LoVo (cell line): ENCODE measurements at places on chromosomes 12 and 14.
A peak's percentile ranks its signal among the peaks of the same experiment; 100 is the strongest.

DNA sequence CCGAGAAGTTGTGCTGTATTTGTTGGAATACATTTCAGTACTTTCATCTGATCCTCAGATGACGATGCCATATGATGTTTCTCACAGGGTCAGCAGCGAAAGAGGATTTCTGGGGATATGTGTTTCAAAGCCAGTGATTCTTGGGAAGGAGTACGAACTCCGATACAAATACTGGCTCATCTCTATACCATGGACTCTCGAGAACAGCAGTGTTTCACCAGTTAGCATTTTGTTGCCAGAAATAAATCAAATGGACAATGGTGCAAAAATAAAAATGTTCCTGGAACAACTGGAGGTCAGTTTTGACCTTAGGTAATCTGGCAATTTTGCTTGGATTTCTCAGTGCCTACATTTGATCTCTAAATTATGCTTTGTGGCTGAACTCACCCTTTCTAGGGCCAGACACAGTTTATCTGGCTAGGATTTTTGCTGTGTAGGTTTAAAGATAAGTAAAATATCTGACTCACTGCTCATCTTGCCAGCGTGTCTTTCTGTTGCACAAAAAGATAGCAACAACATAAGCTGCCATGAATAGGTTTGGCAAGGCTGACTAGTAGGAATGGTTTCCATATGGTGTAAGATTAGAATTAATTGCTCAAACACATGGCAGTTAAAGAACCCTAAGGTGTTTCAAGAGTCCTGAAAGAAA, 11.0 kb upstream of the MGP start:
- DNase-seq: no peak

GRCh38 chr14:46344327-46344937, 307.1 kb downstream of the RPL10L start:
- DNase-seq: peak; percentile 18

- DNase-seq: no peak
Observed at GRCh38 chr12:46246021-46246700, 22.7 kb downstream of the SLC38A1 start.

GRCh38 chr14:91606851-91607250, 96.7 kb upstream of the PPP4R3A start:
- no peak for DNase-seq

DNA sequence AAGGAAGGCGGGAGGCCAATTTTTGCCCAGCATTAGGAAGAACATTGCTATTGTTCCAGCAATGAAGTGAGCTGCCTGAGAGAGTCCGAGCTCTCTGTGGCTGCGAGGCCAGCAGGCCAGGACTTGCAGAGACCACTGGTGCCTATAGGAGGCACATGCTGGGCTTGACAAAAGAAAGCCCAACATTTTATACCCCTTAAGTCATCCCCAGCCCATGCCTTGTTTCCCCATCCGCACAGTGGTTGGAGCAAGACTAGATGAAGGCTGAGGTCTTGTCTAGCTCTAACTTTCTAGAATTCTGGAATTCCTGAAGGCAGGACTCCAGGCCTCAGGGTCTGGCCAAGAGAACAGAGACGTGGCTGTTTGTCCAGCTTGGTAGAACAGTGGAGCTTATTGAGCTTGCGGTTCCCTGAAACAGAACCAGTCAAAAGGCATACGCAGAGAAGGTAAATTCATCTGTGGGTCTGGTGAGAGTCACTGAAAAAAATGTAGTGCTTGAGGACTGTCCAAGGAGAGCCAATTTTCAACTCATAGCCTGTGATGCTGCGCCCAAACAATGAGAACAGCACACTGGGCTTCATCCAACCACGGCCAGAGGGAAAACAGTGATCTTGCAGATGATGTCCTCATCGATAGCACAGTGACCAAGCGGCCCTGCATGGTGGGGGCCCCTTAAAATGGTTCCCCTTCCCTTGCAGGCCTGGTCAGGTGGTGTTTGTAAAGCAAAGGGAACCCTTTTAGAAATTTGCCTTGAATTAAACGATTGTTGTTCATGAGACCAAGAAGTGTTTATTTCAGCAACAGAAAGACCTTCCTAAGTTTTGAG, 27.1 kb upstream of the COL2A1 start:
- DNase-seq: no peak

DNA sequence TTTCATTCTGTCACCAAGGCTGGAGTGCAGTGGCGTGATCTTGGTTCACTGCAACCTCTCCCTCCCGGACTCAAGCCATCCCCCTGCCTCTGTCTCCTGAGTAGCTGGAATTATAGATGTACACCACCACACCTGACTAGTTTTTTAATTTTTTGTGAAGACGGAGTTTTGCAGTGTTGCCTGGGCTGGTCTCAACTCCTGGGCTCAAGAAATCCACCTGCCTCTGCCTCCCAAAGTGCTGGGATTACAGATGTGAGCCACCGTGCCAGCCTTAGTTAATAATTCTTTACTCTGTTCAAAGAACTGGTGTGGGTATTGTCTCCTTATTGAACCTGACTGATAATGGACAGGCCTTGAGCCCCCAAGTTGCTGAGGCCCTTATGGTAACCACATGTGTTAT, 10.4 kb upstream of the KRT7 start:
- DNase-seq: no peak

DNA sequence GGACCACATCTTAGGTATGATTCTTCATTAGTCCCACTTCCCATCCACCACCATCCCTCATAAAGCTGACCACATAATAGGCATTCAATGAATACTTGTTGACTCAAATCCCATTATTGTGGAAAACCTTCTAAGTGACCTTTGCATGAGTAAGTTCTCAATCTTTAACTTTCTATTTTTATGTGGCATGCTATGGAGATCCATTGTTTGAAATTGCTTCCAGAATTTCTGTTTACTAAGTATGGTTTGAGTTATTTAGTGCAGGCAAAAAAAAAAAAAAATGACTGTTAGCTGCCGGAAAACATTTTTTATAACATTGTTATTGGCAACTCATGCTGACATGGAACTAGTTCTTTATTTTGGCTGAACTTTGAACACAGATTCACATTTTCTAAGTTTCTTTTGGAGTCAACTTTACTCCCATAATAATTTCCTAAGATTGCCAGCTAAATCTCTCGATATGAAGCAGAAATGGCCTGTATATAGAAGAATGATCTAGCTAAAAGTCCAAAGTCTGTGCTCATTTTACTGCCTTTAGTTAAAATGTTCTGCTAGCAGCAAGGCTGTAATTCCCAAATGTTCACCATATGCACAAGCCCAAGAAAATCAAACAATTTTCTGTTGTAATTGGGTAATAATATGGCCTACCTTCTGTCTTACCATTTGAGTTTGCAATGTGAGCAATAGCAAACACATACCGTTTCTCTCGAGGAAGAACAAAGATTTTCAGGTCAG, 77.9 kb downstream of the PTGER2 start:
- DNase-seq: peak; percentile 29

DNA sequence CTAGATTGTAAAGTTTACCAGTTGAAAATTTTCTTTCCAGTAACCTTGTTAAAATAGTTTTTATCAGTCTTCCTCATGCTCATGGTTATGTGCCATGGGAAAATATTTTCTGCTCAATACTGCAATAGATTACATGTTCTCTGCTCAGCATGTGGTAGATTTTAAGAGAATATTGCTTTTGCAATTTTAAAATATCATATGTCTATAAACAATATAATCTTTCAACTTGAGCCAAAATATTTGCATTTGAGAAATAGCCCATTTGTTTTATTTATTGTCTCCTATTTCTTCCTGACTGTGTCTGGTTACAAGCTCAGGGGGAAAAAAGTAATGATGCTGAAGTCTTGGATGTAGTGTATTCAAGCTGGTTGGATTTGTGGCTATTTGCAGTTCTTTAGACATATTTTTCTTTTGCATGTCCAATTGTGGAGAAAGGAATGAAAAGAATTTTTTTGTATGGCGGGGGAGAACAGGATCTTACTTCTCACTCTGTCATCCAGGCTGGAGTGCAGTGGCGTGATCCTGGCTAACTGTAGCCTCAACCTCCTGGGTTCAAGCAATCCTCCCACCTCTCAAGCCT, 342.6 kb upstream of the NAV3 start:
- DNase-seq: no peak

DNA sequence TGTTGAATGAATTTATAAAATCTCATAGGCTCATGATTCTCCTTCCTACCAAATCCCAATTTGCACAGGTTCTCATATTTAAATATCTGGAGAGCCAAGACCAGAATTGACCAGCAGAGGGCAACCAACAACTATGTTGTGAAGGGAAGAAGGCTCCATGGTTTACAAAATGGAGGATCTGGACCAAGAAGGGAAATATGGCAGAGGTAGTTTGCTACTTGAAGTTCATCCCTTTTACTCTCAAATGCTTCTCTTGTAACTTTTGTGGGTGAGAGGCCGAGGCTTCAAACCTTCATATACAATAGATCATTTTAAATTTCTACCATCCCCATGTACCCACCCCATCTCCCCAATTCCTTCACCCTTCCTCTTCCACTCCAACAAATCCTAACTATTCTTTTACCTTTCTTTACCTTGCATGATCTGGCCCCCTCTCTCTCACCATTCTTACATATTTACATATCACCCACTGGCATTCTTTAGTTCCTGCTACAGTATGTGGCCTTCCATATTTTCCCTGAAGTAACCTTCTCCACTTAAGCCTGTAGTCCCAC, 3.8 kb upstream of the SMARCC2 start:
- peak; percentile 87 for DNase-seq

DNA sequence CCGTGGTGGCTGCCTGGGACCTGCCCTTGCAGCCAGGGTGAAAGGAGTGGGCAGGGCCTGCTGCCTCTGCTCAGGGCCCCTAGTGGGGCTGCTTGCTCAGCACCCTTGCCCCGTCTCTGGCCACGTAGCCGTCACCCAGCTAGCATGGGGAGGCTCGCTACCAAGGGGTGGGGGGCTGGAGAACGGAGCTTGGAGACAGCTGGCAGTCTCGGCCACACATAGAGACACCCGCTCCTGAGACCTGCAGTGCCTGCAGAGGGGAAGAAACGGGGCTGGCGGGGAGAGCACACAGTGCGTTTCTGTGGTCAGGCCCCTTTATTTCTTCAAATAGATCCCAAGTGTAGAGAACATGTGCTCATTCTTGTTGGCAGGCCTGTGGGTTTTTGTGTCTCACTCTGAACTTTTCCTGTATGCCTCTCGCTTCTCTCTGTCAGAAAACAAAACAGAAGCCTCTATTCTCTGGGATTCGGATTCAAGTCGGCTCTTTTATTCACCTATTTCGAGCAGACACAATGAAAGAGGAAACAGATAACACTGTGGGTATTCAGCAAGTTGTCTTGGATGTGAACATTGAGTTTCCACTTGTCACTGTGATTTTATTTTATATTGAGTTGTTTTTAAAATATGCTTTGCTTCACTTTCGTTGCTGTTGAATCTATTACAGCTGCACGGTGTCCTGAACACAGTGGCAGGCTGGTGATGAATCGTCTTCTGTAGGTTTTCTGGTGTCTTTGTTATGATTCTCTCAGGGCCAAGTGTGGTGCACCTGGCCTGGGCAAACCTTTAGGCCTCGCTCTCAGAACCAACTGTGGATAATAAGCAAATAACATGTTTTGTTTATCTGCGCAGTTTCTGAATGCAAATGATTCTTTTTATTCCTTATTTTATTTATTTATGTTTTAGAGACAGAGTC, 26.5 kb downstream of the PACS2 start:
- no peak for DNase-seq

- peak; percentile 89 for DNase-seq
Observed at GRCh38 chr12:122894193-122895121, 1.5 kb downstream of the VPS37B start.

DNA sequence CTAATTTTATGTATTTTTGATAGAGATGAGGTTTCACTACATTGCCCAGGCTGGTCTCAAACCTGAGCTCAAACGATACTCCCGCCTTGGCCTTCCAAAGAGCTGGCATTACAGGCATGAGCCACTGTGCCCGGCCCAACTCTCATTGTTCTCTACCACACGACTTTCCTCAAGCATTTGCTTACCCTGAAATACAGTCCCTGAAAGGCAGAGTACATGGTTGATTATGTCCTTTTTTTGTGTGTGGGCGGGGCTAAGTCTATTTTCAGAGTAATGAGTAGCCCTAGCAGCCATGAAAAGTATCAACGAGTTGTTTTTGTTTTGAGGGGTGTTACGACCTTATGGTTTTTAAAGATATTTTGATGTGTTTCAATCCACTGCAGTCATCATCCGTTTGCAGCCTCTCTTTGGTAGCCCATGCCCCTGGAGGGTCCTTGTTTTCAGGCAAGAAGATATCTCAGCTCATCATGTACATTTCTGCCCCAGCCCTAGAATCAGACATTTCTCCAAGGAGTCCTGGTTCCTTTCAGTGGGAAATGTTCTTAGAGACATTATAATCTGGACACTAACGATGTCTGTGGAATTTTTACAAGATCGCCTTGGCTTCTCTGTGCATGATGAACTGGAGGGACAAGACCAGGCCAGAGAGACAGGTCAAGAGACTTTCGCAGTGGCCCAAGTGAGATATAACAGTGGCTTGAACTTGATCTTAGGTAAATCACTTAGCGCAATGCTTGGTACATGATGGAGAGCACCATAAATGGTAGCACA, 8.7 kb downstream of the ACACB start:
- no peak for DNase-seq

GRCh38 chr12:57543581-57543980, 3.4 kb downstream of the DCTN2 start:
- DNase-seq: no peak

GRCh38 chr12:52423661-52424500, 10.3 kb downstream of the KRT75 start:
- peak; percentile 31 for DNase-seq

DNA sequence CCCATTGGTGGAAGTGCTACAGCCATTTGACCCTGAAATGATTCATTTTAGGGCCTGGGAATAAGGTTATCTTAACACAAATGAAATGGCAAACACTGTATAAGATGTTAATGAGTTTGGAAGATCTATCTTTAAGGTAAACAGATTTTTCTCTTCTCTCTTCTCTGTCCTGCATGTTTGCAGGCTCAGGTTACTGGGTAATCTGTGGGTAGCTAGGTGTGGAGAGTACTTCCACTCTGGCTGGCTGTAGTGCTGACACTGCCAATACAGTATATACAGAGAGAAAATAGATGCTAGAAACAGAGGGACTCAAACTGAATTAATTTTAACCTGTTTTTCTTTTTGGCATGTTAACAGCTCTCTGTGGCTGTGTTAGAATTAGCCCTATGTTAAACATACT, 84.6 kb downstream of the SLC38A6 start:
- DNase-seq: no peak

GRCh38 chr12:93042684-93043083, 113.6 kb upstream of the EEA1 start:
- peak; percentile 57 for DNase-seq

- DNase-seq: no peak
Observed at GRCh38 chr12:53185582-53186153, 4.9 kb upstream of the CSAD start.

GRCh38 chr12:12892681-12893141, 1.3 kb downstream of the GPRC5A start:
- peak; percentile 68 for DNase-seq

- DNase-seq: no peak
Observed at GRCh38 chr14:91009501-91010152, 50.8 kb downstream of the RPS6KA5 start.

DNA sequence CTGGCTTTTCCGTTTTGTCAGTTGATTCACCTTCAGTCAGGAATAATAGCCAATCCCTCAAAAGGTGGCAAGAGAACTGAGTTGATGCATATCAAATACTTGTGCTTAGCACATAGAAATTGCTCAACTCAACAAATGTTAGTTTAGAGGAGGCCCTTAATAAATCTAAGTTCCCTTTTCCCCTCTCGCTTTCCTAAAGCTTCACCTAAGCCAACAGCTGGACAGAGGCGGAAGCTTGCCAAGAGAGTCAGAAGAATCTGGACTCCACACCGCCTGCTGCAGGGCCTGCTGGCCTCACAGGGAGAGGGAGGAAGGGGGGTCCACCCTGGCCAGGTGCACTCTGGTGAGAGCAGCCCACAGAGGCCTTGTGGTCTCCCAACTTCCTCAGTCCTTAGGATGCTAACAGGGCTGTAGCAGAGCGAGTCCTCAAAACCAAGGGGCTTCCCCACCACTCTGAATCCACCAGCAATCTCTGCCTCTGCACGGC, 213.1 kb downstream of the CHST11 start:
- no peak for DNase-seq
